Stimulated activated CD8-positive, alpha-beta memory T cell treated with anti-CD3 and anti-CD28 coated beads, Interleukin-15, amount 100 ng/mL, for 48 hours (primary cell): ENCODE measurements at places on chromosomes 7 and 10.

GRCh38 chr10:79252971-79253370 lies 94.3 kb upstream of the PPIF start:
- DNase-seq: no peak

GRCh38 chr7:132577206-132578049 lies 1.2 kb upstream of the PLXNA4 start:
- no peak for DNase-seq

- DNase-seq: no peak
These were observed 91.3 kb upstream of the TMEM106B start for GRCh38 chr7:12119620-12120303.

- DNase-seq: no peak
These were observed 8.0 kb upstream of the CCDC71L start for GRCh38 chr7:106668861-106669524.

DNA sequence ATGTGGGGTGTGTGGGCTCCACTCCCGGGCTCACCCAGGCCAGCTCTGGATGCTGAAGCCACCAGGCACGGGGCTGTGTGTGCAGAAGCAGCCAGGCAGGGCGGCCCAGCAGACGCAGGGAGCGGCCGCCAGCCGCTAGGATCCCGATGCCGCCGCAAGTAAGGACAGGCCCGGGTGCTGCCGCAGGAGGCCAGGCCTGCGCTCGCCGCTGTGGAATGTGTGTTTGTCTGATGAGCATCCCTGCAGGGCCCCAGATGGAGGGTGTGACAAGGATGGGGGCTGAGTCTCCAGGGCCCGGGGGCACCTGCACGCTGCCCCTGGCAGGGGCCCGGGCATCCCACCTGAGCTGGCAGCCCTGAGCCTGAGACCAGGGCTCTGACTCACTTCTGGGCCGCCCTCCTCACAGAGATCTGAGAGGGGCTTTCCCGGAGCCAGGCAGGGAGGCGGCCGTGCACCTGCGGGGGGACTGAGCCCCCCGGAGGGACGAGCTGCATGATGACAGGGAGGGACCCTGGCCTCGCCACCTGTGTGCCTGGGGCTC lies 101.5 kb downstream of the FOXL3 start:
- no peak for DNase-seq

- DNase-seq: no peak
These were observed 47.8 kb downstream of the NRCAM start for GRCh38 chr7:108408296-108408991.

DNA sequence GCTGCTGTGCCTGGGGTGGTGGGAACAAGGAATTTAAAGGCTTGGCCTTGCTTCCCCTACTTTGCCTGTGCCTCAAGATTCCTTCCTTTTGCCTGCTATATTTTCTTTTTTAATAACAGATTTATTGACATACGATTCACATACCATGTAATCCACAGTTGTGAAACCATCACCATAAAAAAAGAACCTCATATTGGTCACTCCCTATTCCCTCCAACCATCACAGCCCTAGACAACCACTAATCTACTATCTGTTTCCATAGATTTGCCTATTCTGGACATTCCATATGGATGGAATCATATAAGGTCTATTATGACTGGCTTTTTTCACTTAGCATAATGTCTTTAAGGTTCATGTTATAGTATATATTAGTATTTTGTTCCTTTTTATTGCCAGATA lies 59.3 kb upstream of the TRIM8 start:
- DNase-seq: no peak

GRCh38 chr7:92794831-92795230 lies 41.5 kb downstream of the CDK6 start:
- no peak for DNase-seq

DNA sequence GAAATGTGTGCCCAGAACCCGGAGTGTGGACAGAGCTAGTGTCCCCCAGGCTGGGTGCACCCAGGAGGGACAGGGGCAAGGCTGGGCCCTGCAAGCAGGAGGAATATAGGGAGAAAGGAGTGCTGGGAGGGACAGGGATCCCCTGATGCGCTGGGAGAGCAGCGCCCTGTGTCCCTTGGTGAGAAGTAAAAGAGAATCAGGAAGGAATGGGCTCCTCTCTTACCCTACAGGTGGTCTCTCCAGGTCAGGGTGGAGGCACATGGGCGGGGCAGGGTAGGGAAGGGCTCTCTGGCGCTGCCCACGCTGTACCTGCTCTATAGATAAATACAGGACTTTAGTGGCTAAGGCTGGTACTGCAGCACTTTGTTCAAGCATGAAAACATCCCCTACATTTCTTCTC lies 753.8 kb downstream of the GRID1 start:
- no peak for DNase-seq
